OCI-LY7 (cell line): ENCODE measurements at places on chromosomes 11 and 22.

GRCh38 chr11:134216816-134217215, 7.0 kb downstream of the NCAPD3 start:
- DNase-seq: no peak

GRCh38 chr11:134097166-134097565, 28.3 kb downstream of the JAM3 start:
- no peak for DNase-seq

- no peak for DNase-seq
These were observed 1.1 kb upstream of the GAB2 start for GRCh38 chr11:78418584-78419211.

GRCh38 chr11:92329137-92329536, 104.5 kb downstream of the FAT3 start:
- no peak for DNase-seq

- DNase-seq: no peak
These were observed 43.3 kb downstream of the CYB5R2 start for GRCh38 chr11:7630002-7630401.

GRCh38 chr22:27896245-27896644, 22.8 kb downstream of the PITPNB start:
- DNase-seq: no peak

- DNase-seq: no peak
These were observed 62.7 kb downstream of the PAK1 start for GRCh38 chr11:77411137-77411707.

GRCh38 chr22:49935561-49935960, 17.1 kb downstream of the CRELD2 start:
- peak; percentile 67 for DNase-seq

DNA sequence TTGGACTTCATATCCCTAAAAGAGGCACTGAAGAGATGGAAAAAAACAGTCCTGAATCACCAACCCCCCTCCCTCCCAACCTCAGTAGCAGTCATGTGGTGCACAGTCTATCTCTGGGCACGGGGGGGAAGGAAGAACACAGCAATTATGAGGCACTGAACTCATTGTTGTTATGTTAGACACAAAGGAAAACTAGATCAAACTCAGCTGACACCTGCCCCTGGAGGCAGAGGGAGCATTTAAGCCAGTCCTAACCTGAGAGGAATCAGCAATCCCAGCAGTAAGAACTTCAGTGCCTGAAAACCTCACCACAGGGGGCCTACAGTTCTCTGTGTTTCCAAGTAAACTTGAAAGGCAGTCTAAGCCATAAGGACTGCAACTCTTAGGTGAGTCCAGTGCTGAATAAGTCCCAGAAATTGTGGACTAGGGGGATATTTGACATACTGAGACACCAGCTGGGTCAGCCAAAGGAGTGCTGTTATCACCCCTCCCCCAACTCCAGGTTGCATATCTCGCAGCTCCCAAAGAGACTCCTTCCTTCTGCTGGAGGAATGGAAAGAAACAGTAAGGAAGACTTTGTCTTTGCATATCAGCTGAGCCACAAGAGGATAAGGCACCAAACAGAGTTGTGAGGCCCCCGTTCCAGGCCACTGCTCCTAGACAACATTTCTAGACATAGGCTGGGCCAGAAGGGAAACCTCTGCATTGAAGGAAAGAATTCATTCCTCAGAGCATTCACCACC, 72.5 kb downstream of the GLYATL1 start:
- DNase-seq: peak; percentile 30

- no peak for DNase-seq
These were observed at the start of gene CDC42EP1 for GRCh38 chr22:37559901-37560607. Gene CDC42EP1 (plus strand): TSS chr22:37560480. CDS start chr22:37566350, 5,870 bp downstream.

DNA sequence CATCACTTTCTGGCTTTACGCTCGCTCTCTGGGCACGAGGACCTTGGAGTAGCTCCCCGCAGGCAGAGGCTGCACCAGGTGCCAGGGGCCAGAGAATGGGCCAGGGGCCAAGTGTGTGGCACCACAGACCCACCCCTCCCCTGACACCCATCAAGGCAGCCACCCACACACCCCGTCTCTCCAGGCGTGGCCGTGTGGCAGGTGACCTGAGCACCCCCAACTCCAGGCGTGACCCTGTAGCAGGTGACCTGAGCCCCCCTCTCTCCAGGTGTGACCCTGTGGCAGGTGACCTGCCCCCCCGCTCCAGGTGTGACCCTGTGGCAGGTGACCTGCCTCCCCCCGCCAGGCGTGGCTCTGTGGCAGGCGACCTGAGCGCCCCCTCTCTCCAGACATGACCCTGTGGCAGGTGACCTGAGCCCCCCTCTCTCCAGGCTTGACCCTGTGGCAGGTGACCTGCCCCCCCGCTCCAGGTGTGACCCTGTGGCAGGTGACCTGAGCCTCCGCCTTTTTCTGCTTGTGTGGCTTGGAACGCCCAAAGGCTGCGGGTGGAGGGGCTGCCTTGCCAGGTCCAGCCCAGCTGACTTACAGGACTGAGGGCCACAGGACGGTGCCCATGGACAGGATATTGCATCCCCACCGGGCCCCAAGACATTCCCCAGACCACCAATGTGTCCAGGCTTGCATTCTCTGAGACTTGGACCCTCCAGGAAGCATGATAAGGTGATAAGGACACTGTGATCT, 667.2 kb downstream of the BRD1 start:
- DNase-seq: no peak

- no peak for DNase-seq
These were observed 26.5 kb downstream of the CTNND1 start for GRCh38 chr11:57787920-57788702.

GRCh38 chr11:10667521-10667885, 26.1 kb downstream of the IRAG1 start:
- no peak for DNase-seq

DNA sequence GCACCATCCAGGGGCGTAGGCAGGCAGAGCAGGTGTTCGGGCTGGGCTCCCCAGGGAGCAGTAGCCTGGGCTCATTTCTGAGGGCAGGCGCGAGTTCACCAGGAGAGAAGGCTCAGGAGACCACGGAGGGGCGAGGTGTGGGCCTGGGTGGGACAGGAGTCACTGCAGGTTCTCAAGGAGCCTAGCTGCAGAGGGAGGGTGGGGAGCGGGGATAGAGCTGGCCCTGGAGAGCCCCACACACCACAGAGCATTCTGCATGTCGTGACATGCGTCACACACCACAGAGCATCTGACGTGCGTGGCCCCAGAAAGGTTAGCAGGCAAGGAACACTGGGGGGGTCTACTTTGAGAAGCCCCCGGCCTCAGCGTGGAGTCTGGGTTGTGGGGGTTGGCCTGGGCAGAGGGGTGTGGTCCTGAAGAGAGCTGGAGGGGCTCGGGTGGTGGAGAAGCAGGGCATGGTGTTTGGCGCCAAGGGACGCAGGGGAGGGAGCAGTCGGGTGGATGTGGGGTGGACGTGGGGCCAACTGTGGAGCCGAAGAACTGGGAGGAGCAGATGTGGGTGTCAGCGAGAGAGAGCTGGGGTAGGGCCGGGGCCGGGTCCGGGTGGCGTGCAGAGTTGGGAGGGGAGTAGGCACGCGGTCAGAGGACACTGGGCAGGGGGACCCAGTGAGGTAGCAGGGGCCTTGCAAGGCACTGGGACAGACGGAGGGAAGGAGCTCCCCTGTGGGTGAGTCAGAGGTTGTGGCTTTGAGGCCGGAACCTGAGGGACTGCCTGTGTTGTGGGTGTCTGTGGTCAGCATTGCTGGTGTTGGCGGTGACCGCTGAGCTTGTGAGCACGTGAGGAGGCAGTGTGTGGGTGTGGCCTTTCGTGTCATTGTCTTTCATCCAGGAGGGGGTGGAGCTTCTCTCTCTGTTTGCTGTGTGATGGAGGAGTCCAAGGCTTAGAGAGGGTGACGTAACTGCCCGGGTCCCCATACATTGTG, 25.5 kb downstream of the CTTN start:
- DNase-seq: no peak

- DNase-seq: peak; percentile 40
These were observed 10.7 kb downstream of the SDF2L1 start for GRCh38 chr22:21652547-21653545.

- DNase-seq: no peak
These were observed 11.1 kb downstream of the MMP20 start for GRCh38 chr11:102614031-102614430.

- no peak for DNase-seq
These were observed 149.9 kb downstream of the FEZ1 start for GRCh38 chr11:125346179-125346530.

GRCh38 chr11:73325036-73325981, 17.2 kb downstream of the ARHGEF17 start:
- no peak for DNase-seq

DNA sequence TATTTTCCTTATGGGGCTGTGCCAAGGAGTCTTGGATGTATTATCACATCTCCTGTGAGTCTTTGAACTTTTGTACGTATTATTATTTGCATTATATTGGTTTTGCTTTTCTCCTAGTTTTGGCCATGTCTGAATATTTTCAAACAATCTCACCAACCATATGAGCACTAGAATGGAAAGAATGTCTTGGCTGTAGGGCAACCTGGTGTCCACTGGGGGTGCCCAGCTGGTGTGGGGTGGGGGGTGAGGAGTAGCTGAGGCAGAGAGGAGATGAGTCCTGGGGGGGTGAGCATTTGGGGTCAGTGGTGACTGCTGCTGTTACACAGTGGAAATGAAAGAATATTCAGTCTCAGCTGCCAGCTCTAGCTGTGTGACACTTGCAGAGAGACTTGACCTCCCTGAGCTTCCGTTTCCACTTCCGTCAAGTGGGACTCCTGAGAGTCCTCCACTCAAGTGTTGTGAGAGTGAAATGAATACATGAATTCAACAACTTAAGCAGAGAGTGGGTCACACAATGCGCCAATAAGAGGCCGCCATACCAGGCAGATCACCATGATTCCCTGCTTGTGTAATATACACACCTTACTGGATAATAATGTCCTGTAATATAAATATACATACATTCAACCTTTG, 12.7 kb upstream of the PVALB start:
- DNase-seq: no peak

GRCh38 chr11:62621567-62622470, at the start of gene B3GAT3:
Gene B3GAT3 (minus strand): TSS chr11:62621986. CDS start chr11:62621947, 39 bp downstream.
- peak; percentile 99 for DNase-seq

- no peak for DNase-seq
These were observed 33.5 kb downstream of the ARVCF start for GRCh38 chr22:19982991-19983578.

DNA sequence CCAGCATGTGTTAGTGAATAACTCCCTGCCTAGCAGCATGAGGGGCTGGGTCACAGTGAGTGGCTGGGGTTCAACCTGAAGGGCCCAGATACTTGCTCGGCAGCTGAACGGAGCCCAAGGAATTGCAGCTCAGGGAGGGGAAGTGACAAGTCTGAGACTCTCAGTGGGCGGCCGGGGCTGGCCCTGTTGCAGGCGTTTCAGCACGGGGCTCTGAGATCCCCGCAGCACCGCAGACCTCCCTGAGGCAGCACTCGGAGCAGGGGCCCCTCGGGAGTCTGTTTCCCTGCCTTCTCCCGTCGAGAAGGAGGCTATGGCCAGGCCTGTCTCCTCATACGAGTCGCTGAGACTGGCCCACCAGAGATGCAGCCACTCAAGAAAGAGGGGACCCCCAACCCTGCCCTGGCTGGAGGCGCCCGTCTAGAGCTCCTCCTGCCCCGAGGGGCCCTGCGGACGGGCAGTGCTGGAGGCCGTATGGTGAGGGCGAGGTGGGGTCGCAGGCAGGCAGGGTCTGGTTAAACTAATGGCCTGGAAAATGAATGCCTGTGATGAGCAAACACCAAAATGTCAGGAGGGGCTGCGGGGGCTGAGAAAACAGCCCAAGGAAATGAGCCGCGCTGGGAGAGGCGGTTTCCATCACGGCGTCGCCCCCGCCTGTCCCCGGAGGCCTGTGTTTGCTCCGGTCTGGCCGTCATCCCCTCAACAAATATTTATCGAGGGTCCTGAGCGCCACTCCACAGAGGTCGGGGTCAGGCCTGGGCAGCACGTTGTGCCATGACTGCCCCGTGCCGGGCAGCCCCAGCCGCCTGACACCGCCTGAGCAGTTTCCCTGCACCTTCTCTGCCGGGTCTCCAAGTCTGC, 9.3 kb downstream of the TSSC4 start:
- DNase-seq: no peak

- DNase-seq: no peak
These were observed 33.4 kb downstream of the ZBTB16 start for GRCh38 chr11:114092953-114093352.

GRCh38 chr11:23866641-23867040, 630.2 kb upstream of the LUZP2 start:
- DNase-seq: no peak

GRCh38 chr11:45939836-45940235, 17.4 kb downstream of the LARGE2 start:
- DNase-seq: no peak

- DNase-seq: no peak
These were observed 34.6 kb upstream of the KCNQ1OT1 start for GRCh38 chr11:2734181-2735052.

DNA sequence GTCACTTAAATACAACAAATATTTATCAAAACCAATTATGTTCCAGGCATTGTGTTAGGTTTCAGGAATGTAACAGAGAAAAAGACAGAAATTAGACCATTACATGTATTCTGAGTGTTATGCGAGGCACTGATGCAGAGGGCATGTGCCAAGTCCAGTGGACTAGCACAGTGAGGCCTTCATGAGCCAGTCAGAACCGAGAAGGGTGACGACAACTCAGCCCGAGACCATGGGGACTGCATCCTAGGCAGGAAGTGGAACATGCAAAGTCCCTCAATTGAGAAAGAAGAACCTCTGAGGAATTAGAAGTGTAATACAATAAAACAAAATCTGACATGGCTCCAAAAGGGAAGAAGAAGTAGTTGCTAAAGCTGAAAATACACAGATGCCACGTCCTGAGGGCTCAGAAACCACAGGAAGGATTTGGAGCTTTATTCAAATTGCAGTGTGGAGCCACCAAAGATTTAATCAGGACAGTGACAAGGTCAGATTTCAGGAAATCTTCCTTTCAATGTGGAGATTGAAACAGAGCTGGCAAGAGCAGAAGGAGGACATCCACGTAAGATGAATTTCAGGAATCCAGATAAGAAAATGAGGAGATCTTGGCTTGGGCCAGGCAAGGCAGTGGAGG, 529.6 kb downstream of the NTM start:
- no peak for DNase-seq

DNA sequence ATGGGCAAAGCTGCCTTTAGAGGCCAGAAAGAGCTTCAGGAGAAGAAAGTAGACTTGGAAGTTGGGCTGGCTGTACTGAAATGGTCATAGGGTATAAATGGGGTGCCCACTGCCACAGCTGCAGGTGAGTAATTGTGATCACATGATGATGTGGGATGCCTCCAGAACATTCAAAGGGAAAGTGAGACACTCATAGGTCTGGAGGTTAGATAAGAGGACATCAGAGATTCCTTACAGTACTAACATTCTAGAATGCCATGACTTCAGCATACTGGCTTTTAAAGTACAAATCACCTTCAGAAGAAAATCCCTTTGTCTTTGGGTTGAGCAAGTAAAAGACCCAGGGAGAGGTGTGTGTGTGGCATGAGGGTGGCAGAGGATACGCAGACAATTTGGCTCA, 419.2 kb downstream of the TENM4 start:
- no peak for DNase-seq

GRCh38 chr11:83425137-83425466, 138.9 kb upstream of the CCDC90B start:
- no peak for DNase-seq

DNA sequence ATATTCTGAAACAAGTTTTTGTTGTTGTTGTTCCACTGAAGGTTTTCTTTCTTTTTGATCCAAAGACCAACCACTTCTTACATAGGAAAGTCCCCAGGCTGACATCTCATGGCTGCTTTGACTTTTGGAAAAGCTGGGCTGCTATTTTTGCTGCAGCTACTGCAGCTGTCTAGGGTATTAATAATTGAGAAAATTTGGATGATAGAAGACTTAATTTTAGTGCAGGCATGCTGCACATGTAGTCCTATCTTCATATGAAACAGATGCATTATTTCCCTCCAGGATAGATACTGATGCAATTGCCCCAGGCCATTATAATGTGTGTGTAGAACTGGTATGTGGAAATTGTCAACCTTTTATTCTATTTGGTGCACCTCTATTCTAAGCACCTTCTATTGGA, 131.4 kb downstream of the NAV2 start:
- DNase-seq: no peak
